ENCODE measurements at places on chromosomes 6 and 20.

- no peak for DNase-seq
These were observed 449.5 kb downstream of the PHF3 start for GRCh38 chr6:64085126-64085525.

DNA sequence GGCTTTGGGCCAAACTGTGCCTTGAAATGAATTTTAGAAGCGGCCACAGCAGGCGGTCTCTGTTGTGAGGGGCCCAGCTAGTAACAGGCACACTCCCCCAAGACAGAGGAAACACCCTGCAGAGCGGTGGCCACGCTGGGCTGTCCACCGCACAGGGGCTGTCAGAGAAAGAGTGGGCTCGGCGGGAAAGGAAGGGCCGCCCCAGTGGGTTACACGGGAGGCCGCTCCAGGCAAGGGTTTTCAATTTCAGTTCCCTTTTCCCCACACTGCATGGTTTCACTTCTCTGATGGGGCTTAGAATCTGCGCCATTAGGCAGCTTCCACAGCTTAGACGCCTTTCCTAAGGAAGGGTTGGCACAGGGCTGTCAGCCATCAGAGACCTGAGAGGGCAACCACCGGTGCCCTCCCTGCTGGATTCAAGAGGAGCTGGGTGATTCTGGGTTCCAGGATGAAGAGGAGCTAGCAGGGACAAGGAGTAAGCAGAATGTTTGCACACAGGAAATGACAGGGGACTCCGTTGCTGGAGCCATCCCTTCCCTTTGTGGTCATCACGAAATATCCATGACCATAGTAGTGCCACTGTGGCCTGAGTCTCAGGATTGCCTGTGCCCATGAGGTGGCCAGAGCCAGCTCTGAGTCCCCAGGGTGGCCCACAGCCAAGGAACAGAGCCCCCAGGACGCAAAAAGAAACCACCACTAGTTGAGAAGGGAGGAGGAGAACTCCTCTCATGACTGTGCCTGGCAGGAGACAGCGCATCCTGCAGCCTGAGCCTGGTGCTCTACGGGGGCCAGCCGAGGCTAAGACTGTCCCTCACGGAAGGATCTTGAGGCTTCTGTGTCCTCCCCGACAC lies 282.7 kb downstream of the NRN1 start:
- no peak for DNase-seq

DNA sequence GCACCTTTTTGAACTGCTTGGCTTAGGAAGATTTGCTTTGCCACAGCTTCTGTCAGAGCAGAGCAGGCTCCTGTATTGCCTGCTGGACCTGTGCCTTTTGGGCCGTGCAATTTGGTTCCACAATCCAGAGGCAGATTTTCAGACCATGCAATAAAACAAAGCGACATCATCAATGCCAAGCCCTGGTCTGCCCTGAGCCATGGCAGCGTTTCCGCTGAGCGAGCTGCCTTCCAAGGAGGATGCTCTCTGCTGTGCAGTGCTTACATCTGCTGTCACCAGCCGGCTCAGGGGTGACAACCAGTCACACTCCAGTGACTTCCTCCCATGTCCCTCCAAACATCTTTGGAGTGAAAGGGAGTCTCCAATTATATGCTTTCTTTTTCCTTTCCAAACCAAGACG lies 282.2 kb downstream of the CDH26 start:
- DNase-seq: no peak

DNA sequence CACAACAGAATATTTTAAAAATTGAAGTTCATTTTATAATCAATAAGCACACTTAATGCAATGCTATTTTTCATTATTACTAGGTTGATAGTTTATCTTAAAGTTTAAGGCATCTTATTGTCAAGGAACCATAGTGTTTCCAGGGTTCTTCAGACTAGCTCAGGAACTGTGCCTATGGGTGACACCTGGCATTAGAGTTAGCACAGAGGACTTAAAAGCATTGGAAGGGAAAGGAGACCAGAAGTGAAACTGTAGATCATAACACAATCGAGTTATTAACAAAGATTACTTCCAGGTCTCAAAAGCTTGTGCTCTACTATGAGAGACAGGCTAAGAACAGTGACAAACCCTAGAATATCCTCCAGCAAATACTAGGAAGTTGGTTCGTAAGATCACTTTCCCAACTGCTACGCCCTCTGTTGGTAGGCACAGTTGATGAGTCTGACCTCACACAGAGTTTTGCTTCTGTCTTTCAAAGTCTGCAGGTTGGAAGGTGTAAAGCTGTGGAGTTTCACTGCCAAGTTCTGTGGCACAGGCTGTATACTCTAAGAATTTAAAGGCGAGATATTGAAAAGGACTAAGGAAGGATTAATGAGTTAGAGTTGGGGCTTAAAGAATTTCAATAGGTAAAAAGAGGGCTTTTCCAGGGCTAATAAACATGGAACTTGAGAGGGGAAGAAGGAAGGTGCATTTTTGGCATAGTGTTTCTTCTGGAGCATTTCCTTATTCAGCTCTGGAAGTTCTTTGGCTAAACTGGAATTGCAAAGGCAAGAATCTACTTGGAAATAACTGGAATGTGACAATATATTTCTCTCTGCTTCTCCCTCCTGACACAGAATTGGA lies 531.3 kb upstream of the JAG1 start:
- no peak for DNase-seq

All from BJ (cell line).